ENCODE measurements at places on chromosomes 4 and X.

GRCh38 chr4:98822144-98822543 is 106.8 kb downstream of the EIF4E start:
- no peak for DNase-seq

DNA sequence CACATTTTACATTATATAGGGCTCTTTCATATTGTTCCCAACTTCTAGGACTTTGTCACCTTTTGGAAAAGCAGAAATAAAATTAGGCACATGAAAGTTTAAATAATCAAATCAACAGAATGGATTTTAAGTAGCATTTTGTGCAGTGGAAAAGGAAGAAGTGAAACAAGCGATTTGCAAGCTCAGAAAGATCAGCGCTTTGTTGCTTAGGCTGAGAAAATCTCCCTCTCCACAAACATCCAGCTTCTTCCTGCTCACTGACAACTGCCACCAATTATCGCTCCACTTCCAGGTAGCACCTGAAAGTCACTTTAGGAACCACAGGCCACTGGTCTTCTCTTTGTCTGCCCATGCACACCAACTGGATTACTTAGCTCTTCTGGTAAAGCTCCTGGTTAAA is 2.0 kb upstream of the PDK3 start:
- no peak for DNase-seq

GRCh38 chrX:2643880-2644279 is 47.2 kb upstream of the CD99 start:
- no peak for DNase-seq

GRCh38 chr4:98466868-98467599 is 191.4 kb downstream of the TSPAN5 start:
- DNase-seq: no peak

- DNase-seq: no peak
Observed at GRCh38 chr4:181438641-181439040, 804.6 kb upstream of the TENM3 start.
